CD14-positive monocyte (primary cell): ENCODE measurements at places on chromosomes 5 and 9.

- DNase-seq = no peak
Observed at GRCh38 chr9:18684593-18685317, 210.8 kb downstream of the ADAMTSL1 start.

DNA sequence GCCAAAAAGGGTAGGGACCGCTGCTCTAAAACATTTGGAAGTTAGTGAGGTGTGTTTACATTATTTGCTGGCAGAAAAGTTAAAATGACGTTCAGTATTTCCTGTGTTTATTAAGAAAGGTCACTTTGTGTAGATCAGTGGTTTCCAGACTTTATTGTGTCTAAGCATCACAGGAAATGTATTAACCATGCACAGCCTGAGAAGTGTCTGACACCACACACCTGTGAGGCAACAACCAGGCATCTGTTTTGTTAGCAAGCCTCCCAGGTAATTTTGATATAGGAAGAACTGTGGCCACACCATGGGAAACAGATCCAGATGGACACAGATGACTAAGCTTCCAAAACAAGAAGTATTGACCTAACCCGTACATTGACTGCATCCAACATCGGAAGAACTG, 12.0 kb downstream of the TTC1 start:
- no peak for DNase-seq

- DNase-seq = no peak
Observed at GRCh38 chr5:134714541-134714940, 23.8 kb upstream of the CAMLG start.

DNA sequence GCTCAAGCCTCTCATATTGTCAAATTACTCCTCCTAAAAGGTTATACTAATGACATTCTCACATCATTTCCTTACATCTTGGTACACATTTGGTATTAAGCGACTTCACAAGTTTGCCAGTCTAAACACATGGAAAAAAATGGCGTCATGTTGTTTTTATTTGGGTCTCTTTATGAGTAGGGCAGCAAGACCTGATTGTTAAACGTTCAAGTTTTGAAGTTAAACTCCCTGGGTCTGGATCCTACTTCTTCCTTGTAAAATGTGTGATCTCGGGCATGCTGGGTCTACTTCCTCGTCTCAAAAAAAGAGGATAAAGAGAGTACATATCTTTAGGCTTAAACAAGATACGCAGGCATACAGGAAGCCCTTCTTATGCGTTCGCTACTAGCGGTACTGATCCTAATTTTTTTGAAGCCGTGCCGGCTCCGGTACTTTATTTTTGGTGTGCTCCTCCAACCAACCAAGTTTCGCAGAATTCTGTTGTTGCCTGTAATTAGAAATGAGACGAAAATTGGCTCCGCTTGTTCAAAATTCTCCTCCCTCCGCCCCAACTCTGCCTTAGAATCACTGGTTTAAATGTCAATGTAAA, 596 bp upstream of the CDC37L1 start:
- DNase-seq = no peak

- DNase-seq = no peak
Observed at GRCh38 chr5:168877132-168877892, 298.1 kb upstream of the PANK3 start.

- DNase-seq = no peak
Observed at GRCh38 chr9:1231998-1232919, 182.1 kb downstream of the DMRT2 start.

GRCh38 chr9:105333076-105333475, 88.6 kb downstream of the SLC44A1 start:
- no peak for DNase-seq

GRCh38 chr5:143716881-143717280, 95.1 kb upstream of the HMHB1 start:
- DNase-seq = no peak

- DNase-seq = peak; percentile 90
Observed at GRCh38 chr9:89422151-89422975, 75.5 kb downstream of the SEMA4D start.

GRCh38 chr9:90974643-90975245, 173.1 kb downstream of the SYK start:
- no peak for DNase-seq

GRCh38 chr9:1256178-1256577, 206.0 kb downstream of the DMRT2 start:
- no peak for DNase-seq

GRCh38 chr5:14986413-14986812, 114.8 kb upstream of the ANKH start:
- DNase-seq = no peak

- DNase-seq = no peak
Observed at GRCh38 chr5:5470933-5471332, 48.5 kb downstream of the ICE1 start.

GRCh38 chr5:119179857-119180641, 109.2 kb downstream of the DMXL1 start:
- no peak for DNase-seq

GRCh38 chr9:109113254-109113653, 6.5 kb downstream of the TMEM245 start:
- no peak for DNase-seq

DNA sequence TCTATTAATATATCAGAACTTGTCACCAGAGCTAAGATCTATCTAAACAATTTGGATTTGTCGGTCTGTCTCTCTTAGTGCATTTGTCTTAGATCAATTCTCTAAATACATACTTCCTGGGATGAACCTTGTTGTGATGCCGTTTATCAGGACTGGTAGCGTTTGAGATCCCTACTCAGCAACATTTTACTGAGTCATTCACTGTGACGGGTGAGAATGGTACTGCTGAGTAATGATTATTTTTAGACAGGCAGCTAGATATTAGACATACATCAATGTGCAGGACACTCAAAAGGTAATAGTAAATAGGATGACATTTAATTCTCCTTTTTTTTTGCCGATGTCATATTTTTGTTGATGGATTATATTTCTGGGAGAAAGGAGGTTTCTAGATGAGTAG, 209.0 kb downstream of the CSNK1G3 start:
- DNase-seq = no peak

DNA sequence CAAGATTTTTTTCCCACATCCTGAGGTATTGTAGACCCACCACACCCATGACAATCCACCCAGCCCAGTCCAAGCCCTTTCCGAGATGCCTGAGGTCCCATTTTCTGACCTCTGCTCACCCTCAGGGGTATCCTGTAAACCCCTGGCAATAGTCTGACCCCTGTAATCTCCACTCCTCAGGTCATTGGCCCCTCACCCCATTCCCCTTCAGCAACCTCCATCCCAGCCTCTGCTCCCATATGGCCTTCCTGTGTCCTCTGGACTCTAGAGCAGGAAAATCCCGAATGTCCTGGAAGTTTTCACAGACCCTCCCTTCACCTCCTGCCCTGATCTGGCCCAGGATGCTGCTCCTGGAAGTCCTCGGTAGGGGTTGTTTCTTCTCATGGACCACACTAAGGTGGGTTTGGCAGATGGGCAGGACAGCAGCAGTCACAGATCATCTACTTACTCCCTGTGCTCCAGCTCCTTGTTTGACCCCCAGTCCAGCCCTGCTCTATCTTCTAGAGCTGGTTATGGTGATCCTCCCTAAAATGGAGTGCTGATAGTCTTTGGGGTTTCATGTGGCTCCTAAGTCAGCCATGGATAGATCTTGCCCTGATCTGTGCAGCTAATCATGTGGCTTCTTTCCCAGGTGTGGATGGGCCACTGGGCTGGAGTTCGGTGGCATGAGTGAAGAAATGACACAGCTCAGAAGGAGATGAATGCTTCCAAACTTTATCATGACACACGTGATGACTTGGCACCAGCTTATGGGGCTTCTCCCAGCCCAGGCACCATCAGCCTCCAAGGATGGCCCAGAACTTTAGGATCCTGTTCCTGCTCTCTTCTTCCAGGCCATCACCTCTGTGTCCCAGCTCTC, 12.0 kb upstream of the ACSL6 start:
- DNase-seq = no peak

DNA sequence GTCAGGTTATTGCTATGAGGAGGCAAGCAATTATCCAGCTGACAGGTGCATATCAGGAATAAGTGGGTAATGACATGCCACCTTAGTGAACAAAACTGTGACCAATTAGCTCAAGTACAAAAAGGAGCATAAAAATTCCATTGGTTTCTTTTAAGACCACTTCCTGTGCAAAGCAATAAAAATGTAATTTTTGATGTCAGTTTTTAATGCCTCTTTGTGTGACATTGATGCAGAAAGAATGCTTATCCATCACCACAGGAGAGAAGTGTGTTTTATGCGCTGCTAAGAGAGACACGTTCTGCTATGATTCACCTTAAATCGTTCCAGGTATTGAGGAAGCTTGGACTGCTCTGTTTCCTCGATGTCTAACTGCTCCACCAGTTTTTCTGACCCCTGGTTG, 96.7 kb downstream of the MRPS27 start:
- no peak for DNase-seq

- DNase-seq = no peak
Observed at GRCh38 chr5:122702524-122702875, 72.4 kb upstream of the SNX2 start.

- no peak for DNase-seq
Observed at GRCh38 chr9:121021301-121021700, 28.8 kb downstream of the C5 start.

GRCh38 chr5:41940641-41941040, 15.6 kb downstream of the FBXO4 start:
- no peak for DNase-seq

DNA sequence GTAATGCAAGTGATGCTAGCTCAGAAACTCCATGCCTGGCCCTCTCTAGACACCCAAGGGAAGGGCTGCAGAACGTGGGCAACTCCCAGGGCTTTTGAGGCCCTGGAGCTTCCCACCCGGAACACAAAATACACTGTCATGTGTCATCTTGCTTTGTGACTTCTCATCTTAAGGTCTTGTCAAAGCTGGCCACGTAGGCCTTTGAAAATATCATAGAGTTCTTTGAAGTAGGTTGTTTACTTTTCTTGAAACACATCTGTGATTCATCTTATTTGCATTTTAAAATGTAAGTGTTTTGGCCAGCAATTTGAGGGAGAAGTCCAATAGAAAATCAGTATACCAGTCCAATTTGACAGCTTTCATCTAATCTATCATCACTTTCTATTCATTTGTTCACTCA, 40.2 kb upstream of the PALM2AKAP2 start:
- no peak for DNase-seq

DNA sequence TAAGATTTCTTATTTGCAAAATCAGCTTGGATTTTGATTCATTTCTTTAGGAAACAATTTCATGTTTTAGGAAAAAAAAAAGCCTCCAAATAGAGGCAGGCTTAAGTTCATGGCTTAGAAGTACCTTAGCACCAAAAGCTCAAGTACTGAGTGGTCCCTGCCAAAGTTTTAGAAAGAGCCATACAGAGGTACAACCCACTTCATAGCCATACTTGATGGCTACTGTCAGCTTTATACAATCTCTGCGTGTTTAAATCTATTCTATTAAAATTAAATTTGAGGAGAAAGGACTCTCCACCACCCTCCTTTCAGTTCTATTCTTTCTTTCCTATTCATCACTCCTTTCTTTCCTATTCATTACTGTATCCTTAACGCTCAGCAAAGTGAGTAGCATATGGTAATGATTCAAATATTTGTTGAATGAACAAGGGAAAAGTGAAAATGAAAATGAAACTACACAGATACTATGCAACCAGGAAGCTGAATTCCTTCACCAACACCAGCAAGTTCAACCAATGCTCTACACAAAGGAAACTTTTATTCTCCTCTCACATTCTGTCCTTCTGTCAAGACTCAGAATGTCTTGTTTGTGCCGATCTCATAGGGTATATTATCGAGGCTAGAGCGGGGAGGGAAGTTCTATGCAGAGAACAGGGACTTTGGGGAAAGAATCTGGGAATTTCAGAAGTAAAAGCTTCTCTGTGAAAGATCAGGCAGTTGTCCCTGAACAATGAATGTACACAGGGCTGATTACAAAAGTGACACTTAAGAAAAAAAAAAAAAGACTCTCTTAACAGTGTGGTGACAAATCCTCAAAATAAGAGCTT, 138.6 kb upstream of the SPEF2 start:
- peak; percentile 51 for DNase-seq

DNA sequence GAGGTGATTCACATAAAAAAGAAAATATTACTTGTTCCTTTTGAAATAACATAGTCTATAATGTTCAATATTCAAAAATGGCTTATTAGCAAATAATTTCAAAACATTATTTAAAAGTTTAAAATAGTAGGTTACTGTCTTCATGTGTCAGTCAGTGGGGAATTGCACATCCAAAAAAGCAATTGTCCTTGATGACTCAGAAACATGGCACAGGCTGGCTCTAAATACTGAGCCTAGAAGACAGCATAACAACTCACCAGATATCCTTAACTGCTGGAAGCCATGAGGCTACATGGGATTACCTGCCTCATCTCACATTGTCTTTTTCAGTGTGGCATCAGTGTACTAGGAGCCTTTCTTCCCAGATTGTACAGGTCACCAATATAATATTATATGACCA, 439.5 kb upstream of the RGMB start:
- no peak for DNase-seq

DNA sequence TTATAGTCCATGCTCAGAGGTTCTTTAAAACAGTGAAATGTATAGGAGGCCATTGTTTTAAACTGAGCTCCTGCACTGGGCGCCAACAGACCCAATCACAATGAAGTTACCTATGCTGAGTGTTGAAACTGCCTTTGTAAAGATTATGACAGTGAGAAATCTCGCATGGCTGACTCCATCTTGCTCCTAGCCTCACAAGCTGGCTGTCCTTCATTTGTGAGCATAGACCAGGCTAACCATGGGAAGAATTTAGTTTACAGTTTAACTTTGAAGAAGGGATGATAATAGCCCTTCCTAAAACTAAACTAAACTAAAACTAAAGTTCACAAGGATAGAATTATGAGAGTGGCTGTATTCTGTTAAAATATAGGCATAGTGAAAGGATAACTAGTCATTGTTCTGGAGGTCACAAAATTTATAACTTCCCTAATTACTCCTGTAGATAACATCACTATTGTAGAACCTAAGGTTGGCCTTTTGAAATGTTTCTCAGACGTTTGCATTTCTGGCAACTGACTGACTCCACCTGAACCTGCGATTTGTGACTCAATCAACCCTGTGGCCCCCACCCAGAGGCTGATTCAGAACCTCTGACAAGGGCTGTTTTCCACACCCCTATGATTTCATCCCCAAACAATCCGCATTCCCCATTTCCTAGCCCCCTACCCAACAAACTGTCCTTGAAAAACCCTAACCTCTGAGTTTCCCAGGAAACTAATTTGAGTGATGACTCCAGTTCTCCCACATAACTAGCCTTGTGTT, 59.1 kb downstream of the HMHB1 start:
- no peak for DNase-seq

DNA sequence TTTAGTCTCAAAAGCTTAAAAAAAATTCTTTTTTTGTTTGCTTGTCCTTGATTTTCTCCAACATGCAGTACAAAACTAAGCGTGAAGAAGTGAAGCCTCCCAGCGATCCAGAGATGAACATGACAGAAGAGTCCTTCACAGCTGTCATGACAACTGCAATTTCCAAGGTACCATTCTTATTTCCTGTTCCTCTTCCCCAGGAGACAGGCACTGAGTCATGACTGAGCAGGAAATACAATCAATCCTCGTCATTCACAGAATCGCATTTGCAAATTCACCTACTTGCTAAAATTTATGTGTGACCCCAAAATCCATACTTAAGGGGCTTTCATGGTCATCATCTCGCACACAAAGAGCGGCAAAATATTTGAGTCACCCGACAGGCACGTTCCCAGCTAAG, 77.3 kb downstream of the SLC1A1 start:
- no peak for DNase-seq
